ENCODE measurements at places on chromosomes 3 and 15. TPM values are rescaled to one million over a fixed set of nuclear protein-coding genes. Genes with fewer than 3 reads are reported as not detected.

DNA sequence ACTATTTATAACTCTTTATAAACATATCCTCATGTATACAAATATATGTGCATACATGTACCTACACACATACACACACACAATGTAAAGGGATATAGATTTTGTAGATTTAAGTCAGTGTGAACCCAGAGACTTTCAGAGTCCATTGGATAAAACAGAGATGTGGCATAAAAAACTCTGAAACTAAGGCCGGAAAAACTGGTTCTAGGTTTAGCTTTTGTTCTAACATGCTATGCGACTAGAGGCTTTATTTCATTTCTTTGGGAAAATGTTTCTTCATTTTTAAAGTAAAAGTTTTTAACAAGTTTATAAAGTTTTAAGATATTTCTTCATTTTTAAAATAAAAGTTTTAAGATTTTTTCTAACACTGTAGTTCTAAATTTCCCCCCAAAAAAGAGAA is 36.7 kb downstream of the ZPLD1 start:
- DNase-seq = no peak
- no peaks in the 10 kb centered on the region for H3K36me3 ChIP-seq
- H3K4me3 ChIP-seq = no peak overlapping the region
- no peaks in the 10 kb centered on the region for H3K27me3 ChIP-seq
- H3K4me1 ChIP-seq = peaks cover 8% of the 10 kb centered on the region
- H3K27ac ChIP-seq = no peak overlapping the region

GRCh38 chr15:62818691-62819090 is 223.9 kb upstream of the TPM1 start:
- no peaks in the 10 kb centered on the region for H3K27me3 ChIP-seq
- no peak overlapping the region for H3K27ac ChIP-seq
- no peak for DNase-seq
- H3K4me3 ChIP-seq = no peak overlapping the region
- H3K4me1 ChIP-seq = no peaks in the 10 kb centered on the region

DNA sequence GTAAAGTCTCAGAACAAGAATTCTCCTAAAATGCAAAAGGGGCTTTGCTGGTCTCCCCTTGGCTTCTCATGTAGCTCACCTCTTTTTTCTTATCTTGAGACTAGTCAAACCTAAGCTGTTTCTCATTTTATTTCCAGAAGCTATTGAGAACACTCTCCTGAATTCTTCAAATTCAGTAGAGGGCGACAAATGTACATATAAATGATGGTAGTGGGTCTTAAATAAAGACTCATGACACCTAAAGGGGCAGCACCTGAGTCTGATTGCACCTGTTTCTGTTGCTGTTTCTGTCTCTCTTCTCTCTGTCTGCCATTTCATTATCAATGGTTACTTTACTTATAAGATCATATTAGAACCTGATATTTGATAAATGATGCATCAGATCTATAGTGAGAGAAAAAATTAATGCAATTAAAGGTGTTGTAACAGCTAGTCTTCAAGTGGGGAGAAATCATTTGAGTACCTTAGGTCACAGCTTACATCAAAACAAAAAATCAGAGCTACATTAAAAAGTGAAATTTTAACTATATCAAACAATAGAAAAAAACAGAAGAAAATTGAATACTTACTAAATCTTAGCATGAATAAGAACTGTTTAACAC is 7.0 kb downstream of the ADIPOQ start:
- DNase-seq = no peak
- H3K4me1 ChIP-seq = no peaks in the 10 kb centered on the region
- H3K27me3 ChIP-seq = peaks cover 55% of the 10 kb centered on the region
- H3K27ac ChIP-seq = no peak overlapping the region
- no peaks in the 10 kb centered on the region for H3K36me3 ChIP-seq

DNA sequence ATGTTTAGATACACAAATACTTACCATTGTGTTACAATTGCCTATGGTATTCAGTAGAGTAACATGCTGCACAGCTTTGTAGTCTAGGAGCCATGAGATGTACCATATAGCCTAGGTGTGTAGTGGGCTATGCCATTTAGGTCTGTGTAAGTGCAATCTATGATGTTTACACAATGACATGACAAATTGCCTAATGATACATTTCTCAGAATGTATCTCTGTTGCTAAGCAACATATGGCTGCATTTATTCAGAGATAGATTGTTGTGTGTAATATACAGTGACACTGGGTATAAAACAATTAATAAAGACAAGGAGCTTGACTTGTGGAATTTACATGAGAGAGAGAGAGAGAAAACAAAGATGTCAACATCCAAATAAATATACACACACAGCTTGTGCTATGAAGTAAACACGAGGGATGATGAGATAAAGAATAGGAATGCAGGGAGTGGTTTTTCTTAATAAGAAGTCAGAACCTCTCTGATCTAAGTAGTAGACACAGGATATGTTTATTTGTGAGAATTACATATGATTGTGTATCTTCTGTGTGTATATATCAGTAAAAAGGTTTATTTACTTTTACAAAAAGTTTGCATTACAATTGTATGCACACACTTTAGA is 110.0 kb downstream of the KCNAB1 start:
- no peak for DNase-seq
- no peak overlapping the region for H3K4me3 ChIP-seq
- H3K27ac ChIP-seq = no peak overlapping the region
- H3K27me3 ChIP-seq = no peaks in the 10 kb centered on the region
- no peaks in the 10 kb centered on the region for H3K36me3 ChIP-seq
- no peaks in the 10 kb centered on the region for H3K4me1 ChIP-seq

- H3K4me3 ChIP-seq = no peak overlapping the region
- peaks cover 38% of the 10 kb centered on the region for H3K36me3 ChIP-seq
- no peak for DNase-seq
- no peaks in the 10 kb centered on the region for H3K27me3 ChIP-seq
These were observed 5.6 kb downstream of the SIAH2 start for GRCh38 chr3:150757364-150757763.

DNA sequence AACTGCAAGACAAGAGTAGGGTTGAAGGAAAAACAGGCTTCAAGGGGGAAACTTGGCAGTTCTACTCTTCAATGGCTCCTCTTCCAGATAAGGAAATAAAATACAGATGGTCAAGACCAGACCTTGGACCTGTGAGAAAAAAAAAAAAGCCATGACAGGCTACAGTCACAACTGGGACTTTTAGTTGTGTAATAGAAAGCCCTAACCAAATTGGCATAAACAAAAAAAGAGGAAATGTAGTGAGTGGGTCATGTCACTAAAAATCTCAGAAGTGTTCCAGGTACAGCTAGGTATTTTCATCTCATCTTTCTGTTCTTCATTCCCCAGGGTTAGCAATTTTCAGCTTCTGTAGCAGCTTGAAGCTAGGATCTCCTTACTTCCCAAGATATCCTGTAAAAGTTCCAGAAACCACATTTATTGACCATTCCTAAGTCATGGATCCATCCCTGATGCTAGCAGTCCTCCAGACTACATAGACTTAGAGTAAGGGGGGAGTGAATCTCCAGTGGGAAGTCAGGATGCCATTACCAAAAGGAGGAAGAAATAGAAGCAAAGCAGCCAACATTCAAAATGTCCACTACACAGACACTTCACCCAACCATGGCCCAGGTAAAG is 61.0 kb upstream of the CSTA start:
- H3K4me1 ChIP-seq = peaks cover 19% of the 10 kb centered on the region
- H3K27me3 ChIP-seq = no peaks in the 10 kb centered on the region
- H3K36me3 ChIP-seq = no peaks in the 10 kb centered on the region
- H3K4me3 ChIP-seq = no peak overlapping the region
- H3K27ac ChIP-seq = no peak overlapping the region

- no peak overlapping the region for H3K27ac ChIP-seq
- no peaks in the 10 kb centered on the region for H3K36me3 ChIP-seq
- no peaks in the 10 kb centered on the region for H3K27me3 ChIP-seq
- no peak overlapping the region for H3K4me3 ChIP-seq
These were observed 22.1 kb downstream of the HDGFL3 start for GRCh38 chr15:83185561-83185960.

- no peak overlapping the region for H3K4me3 ChIP-seq
- H3K27me3 ChIP-seq = no peaks in the 10 kb centered on the region
- DNase-seq = no peak
- H3K4me1 ChIP-seq = no peaks in the 10 kb centered on the region
These were observed 29.1 kb downstream of the CADM2 start for GRCh38 chr3:84987706-84988504.

DNA sequence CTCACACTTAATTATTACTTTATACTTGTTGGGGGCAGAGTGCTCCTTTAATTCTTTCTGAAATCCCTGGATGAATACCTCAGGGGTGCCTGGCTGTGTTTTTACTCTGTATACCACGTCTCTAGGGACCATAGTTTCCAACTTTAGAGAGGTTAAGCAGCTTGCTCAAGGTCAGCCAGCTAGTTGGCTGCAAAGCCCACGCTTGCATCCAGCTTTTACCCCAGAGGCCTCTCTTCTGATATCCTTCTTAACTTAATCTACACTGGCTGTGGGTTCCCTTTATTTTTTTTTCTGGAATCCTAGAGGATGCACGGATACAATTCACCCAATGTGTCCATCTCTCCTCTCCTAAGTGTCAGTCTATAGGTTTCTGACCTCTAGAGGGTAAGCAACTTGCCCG is 1.4 kb downstream of the PDZRN3 start:
- H3K4me3 ChIP-seq = peak overlapping the region; percentile 73
- H3K27ac ChIP-seq = peak overlapping the region; percentile 89
- H3K27me3 ChIP-seq = no peaks in the 10 kb centered on the region
- H3K4me1 ChIP-seq = peaks cover 80% of the 10 kb centered on the region
- H3K36me3 ChIP-seq = no peaks in the 10 kb centered on the region

DNA sequence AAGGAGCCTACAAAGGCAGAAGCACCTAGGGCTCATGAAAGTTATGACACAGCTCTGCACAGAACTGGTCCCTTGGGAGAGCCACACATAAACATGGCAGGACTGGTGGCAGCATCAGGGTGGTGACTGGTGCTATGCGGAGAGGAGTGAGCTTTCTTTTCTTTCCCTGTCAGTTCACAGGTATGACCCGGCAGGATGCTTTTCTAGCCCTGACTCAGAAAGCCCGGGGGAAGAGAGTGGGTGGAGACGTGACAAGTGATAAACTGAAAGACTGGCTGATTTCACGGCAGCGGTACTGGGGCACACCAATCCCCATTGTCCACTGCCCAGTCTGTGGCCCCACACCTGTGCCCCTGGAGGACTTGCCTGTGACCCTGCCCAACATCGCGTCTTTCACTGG is 103.0 kb downstream of the LARS2 start:
- no peaks in the 10 kb centered on the region for H3K4me1 ChIP-seq
- no peak overlapping the region for H3K4me3 ChIP-seq
- H3K27ac ChIP-seq = no peak overlapping the region
- H3K27me3 ChIP-seq = no peaks in the 10 kb centered on the region

DNA sequence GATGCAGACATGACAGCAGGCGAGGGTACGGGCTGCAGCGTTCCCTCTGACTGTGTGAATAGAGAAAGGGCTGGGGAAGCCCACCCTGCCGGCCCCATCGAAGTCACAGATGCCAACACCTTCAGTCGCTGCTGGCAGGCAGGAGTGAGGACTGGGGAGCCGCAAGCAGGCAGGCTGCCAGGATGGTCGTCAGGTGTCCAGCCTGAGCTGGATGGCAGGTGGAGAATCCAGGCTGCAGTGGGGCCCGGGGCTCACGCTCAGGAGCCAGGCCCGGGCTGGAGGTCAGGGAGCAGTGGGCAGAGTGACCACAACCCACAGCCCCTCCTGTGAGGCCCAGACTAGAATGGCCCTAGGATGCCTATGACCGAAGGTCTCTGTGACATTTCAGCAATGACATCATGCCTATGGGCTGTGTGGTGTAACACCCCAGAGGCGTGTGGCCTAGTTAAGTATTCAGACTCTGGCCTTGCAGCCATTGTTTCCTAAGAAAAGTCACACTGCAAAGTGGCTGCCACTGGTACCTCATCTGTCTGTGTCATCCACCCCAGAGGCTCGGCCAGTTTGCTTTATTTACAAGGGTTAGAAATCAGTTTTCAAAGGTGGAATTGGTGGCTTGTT is 15.7 kb downstream of the PRR23E start:
- no peaks in the 10 kb centered on the region for H3K4me1 ChIP-seq
- H3K27ac ChIP-seq = no peak overlapping the region
- H3K4me3 ChIP-seq = no peak overlapping the region
- no peaks in the 10 kb centered on the region for H3K36me3 ChIP-seq
- no peaks in the 10 kb centered on the region for H3K27me3 ChIP-seq

DNA sequence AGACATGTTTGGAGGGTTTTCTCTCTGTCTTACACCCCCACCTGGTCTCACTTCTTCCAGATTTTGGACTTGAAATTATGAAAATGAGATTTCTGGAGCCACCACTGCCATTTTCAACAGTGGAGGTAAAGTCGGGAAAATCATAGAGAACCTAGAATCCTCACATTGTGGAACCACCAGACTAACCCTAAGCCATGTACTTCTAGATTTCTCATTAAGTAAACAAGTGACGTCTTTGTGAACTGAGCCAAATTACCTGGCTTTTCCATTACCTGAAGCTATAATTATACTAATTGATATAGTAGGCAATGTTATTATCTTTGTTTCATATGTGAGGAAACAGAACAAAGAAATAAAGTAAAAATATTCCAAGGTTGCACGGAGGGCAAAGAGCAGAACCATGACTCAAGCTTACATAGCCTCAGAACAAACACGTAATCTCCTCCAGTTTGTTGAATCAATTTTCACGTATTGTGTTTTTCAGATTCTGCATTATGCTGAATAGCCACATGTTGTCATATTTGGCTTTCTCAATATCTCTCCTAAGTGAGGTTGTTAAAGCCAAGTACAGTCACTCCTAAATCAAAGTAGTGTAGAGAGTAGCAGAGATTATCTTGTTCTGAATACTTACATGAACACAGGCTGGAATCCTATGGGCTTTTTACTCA is 101.3 kb upstream of the CMC1 start:
- no peak overlapping the region for H3K27ac ChIP-seq
- no peaks in the 10 kb centered on the region for H3K36me3 ChIP-seq
- no peak overlapping the region for H3K4me3 ChIP-seq
- DNase-seq = no peak
- H3K27me3 ChIP-seq = no peaks in the 10 kb centered on the region
- no peaks in the 10 kb centered on the region for H3K4me1 ChIP-seq

- no peak for DNase-seq
- no peaks in the 10 kb centered on the region for H3K36me3 ChIP-seq
- H3K27me3 ChIP-seq = no peaks in the 10 kb centered on the region
- no peaks in the 10 kb centered on the region for H3K4me1 ChIP-seq
- no peak overlapping the region for H3K4me3 ChIP-seq
These were observed 42.3 kb downstream of the WDR72 start for GRCh38 chr15:53716909-53717876.

DNA sequence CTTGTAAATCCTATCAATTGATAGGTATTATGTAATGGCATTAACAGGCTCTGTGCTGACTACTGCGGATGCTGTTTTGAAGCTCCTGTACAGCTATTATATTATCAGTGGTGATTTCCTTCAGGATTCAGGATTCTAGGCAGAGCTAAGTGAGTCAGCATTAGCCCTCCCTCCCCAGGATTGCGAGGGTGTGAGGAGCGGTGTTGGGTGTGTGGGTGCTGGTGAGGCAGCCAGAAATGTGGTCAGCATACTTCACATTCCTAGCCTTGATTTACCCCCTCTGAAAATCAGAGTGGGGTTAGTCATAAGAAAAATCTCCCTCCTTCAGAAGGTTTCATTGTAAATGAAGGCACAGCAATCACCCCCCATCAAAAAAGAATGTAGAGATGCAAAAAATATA is 72.5 kb downstream of the SNTN start:
- DNase-seq = no peak
- no peaks in the 10 kb centered on the region for H3K27me3 ChIP-seq
- no peaks in the 10 kb centered on the region for H3K4me1 ChIP-seq
- no peak overlapping the region for H3K4me3 ChIP-seq
- no peak overlapping the region for H3K27ac ChIP-seq
- no peaks in the 10 kb centered on the region for H3K36me3 ChIP-seq

The PDZRN3 gene
- total RNA-seq = 54.9 TPM

The CHRM5 gene
- not detected for total RNA-seq

The GPR62 gene
- total RNA-seq = not detected

The FBXW12 gene
- total RNA-seq = not detected

The SLC12A1 gene
- total RNA-seq = not detected

All from esophagus squamous epithelium (tissue), 5 donors.